Astrocyte of the spinal cord (primary cell): ENCODE measurements at places on chromosomes 1 and 21.
A peak's percentile ranks its signal among the peaks of the same experiment; 100 is the strongest.

GRCh38 chr1:42282867-42283583 is 52.0 kb downstream of the FOXJ3 start:
- DNase-seq = peak; percentile 39

GRCh38 chr1:8370046-8370881 is 52.4 kb downstream of the SLC45A1 start:
- DNase-seq = peak; percentile 56

DNA sequence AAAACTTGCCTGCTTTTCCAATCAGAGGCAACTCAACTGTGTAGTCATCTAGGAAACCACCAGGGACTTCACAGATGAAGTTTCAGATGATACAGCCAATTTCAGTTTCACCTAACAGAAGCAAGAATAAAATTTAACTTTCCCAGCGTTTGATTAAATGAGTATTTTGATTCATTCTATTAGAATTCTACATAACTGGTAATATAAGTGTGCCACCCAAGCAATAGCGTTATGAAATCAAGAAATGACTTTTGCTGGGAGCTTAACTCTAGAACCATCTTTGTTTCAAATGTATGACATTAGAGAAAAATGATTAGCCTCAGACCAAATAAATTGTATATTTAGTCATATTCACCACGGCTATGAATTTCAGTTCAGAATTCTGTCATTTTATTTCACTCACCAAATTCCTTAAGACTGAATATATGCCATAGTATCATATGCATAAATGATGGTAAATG is 239.3 kb downstream of the NRIP1 start:
- no peak for DNase-seq

DNA sequence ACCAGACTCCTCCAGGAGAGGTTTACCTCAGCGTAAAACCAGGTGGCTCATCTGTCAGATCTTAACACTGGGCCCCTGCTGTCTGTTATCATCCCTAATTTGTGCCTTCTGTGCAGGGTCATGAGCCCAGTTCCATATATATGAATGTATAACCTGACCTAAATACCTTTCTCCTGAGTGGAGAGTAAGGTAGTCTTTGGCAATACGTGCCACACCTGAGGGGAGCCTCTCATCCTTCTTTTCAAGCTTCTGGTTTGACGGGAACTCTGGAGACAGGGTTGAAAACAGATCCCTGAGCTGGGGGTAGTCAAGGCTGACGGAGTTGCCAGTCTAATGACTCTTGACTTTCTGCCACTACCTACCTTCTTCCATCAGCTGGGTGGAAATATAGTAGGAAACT is 4.1 kb downstream of the SFT2D2 start:
- no peak for DNase-seq

- no peak for DNase-seq
These were observed 129.8 kb downstream of the RPS6KC1 start for GRCh38 chr1:213180833-213181232.

DNA sequence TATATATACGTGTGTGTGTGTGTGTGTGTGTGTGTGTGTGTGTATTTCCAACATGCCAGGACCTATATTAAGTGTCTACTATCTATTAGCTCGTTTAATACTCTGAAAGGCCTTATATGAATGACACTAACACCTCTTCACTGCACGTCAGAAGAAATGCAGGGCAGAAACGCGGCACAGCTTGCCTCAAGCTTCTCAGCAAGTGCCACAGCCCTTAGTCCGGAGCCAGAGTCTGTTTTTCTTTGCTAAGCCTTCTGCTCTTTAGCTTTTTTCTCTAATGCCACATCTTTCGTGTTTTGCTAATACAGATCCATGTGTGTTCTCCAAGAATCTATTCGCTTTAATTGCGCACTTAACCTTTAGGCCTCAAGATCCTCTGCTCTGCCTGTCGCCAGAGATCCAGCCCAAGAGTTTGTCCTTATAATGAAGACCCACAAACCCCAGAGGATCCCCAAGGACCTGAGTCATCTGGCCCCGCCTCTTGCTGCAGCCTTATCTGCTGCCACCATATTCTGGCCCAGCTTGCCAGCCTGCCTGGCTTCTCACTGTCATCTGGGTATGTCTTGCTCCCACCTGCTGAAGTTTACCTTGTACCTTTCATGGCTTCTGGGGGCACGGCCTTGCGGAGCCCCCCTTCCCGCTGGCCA is 2.0 kb upstream of the TRIM58 start:
- no peak for DNase-seq

DNA sequence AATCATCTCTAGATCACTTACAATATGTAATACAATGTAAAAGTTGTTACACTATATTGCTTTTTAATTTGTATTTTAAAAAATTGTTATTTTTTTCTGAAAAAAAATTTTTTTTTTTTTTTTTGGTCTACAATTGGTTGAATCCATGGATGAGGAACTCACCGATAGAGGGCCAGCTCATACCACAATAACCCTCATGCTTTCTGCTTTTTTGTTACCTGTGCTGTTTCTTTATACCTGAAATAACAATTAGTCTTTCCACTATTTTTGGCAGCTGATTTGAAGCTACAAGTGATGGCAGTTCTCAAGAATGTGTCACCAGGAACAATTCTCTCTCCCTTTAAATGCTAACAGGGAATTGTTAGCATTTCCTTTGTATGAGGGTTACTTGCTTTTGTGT is 12.0 kb downstream of the SMG7 start:
- DNase-seq = no peak

DNA sequence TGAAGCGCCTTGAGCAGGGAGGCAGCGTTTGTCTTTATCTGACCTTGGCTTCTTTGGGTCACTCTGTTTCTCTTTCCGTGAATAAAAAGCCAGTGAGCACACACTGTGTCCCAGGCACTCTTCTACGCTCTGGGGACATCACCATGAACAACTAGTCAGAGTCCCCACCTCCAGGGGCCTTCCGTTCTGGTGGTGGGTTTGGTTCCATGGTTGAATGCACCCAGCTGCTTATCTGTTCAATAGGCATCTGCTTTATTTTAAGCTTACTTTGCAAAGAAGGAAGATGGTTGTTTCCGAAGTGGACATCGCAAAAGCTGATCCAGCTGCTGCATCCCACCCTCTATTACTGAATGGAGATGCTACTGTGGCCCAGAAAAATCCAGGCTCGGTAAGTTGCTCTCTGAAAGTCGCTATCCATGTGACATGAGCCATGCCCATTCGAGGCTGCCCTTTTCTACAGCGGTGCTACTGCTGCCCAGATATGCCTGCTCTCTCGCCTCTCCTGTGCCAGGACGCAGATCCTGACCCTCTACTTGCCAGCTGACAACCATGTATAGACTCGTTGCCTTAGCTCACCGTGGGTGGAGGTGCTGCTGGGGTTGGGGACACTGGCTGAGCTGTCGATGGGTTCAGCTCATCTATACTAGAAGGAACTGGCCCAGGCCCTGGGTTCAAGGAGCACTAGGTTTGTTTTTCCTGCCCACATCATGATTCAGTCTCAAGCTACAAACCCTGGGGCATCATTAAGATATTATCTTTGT is 5.9 kb downstream of the MX1 start:
- DNase-seq = no peak

DNA sequence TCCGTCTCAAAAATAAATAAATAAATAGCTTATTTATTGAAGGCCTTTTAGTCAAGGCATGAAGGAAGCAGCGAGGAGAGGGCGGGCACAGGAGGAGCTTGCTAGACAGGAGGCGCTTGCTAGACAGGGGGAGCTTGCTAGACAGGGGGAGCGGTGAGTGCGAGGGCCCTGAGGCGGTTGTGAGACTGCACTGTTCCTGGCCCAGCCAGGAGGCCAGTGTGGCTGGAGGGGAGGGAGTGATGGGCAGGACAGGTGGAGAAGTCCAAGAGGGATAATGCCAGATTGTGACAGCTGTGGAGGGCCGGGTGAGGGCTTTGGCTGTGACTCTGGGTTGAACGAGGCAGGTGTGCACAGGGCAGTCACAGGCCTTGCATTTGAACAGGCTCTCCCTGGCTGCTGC is 18.2 kb downstream of the KIF17 start:
- DNase-seq = no peak

GRCh38 chr1:178574345-178574744 is 61.4 kb downstream of the TEX35 start:
- no peak for DNase-seq

DNA sequence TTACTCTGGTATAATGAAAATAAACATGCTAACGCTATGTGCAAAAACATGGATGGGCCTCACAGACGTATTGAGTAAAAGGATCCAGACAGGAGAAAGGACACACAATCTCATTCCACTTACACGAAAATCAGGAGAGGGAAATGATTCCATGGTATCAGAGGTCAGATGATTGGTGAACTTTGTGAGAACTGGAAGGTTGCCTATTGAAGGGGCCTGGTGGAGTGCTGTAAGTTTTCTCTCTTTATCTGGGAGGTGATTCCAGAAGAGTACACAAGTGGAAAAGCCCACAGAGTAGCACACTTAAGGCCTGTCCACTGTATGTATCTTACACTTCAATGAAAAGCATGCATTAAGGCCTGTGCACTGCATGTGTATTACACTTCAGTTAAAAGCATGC is 9.6 kb downstream of the GSTM2 start:
- no peak for DNase-seq

GRCh38 chr1:56533621-56534020 is 45.7 kb downstream of the PLPP3 start:
- no peak for DNase-seq

DNA sequence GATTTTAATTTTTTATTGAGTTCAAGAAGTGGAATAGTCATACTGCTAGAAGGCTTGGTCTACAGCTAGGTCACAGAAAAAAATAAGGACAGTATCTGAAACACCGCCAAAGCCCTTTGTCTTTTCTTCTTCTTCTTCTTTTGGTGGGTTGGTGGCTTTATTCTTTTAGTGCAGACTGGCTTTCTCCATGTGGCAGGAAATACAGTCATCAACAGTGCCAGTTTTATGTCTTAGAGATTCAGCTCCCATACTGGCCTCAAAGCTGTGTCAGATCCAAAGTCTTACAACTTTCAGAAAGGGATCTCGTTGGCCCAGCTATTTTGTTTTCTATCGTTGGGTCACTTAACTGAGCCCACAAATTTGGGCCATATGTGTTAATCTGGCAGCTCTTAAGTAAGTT is 58.2 kb downstream of the FNBP1L start:
- no peak for DNase-seq

DNA sequence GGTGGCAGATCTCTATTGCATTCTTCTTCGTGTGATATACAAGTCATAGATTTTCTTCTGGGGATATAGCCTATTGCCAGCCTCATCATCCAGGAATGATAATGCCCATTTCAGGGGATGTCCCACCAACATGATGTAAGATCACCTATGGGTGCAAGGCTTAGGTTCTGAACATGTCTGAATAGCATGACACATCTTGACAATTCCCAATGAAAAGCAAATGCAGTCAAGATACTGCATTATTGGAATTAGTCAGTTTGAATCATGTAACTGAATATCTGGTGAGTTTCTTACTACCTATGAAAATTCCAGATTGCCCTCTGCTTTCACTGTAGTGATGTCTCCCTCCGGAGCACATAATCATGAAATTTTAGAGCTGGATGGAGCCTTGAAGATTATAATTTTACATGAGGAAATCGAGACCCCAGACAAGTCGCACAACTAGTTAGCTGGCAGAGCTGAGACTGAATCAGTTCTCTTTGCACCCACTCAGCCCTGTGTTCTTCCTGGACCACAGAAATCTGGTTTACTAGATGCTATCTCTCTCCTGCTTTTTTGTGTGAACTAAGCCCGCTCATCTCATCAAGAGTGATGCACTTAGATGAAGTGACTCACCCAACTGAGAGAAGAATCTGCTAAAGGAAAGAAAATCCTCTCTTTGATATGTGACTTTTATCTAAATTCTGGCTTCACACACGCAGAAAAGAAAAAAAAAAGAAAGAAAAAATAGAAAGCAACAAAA is 65.0 kb downstream of the WDR64 start:
- no peak for DNase-seq

- no peak for DNase-seq
These were observed 54.0 kb upstream of the JUN start for GRCh38 chr1:58837886-58838285.

- DNase-seq = no peak
These were observed 92.0 kb upstream of the BARHL2 start for GRCh38 chr1:90809093-90809492.

DNA sequence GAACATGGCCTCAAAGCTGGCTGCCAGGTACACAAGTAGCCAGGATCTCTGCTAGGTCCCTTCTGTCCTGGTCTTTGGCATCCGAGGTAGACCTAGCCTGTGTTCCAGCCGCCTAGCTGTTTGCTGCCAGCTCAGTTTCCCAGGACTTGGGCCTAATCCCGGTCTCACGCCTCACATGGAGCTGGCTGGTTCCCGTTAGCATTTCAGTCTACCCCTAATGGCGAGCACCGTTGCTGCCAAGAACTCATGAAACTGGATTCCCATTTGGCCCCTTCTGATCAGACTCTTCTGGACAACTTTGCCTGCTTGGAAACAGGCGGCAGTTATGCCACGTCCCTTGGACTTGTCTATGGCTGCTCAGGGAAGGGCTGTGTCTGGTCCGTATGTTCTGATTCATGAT is 26.2 kb upstream of the HHAT start:
- DNase-seq = no peak

- no peak for DNase-seq
These were observed 6.4 kb downstream of the IL6R start for GRCh38 chr1:154411525-154411924.

DNA sequence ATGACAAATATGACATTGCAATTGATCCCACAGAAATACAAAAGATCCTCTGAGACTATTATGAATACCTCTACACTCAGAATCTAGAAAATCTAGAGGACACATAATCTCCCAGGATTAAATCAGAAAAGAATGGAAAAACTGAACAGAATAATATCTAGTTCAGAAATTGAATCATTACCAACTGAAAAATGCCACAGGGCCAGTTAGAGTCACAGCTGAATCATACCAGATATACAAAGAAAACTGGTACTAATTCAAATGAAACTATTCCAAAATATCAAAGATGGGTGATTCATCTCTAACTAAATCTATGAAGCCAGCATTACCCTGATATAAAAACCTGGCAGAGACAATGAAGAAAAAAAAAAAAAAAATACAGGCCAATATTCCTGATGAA is 149.3 kb downstream of the BRINP3 start:
- peak; percentile 25 for DNase-seq

GRCh38 chr1:202210385-202210784 is 16.8 kb downstream of the LGR6 start:
- DNase-seq = peak; percentile 57

DNA sequence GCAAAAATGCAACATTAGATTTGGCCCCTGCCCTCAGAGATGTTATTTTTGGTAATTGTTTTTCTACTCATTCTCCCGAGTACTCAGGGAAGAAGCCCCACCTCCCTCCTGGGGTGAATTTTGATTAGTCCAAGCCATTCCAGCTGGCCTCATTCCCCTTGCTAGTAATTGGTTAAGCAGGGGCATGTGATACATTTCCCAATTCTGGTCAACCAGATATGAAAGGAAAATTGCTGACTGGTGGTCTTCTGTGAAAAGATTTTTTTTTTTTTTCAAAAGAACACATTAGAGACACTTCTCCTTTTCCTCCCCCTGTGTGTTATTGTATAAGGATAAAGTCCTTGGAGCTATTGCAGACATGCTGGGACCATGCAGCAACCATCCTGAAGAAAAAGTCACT is 71.1 kb upstream of the AKT3 start:
- no peak for DNase-seq

- DNase-seq = no peak
These were observed 59.6 kb downstream of the CAPZB start for GRCh38 chr1:19425646-19426239.

- DNase-seq = no peak
These were observed 11.6 kb upstream of the GOLPH3L start for GRCh38 chr1:150708595-150708994.
